ENCODE measurements at places on chromosomes 4 and X. TPM values are rescaled to one million over a fixed set of nuclear protein-coding genes. Genes with fewer than 3 reads are reported as not detected.
A peak's percentile ranks its signal among the peaks of the same experiment; 100 is the strongest.

- no peak for DNase-seq
Observed at GRCh38 chrX:77505227-77505626, 58.0 kb downstream of the FGF16 start.

GRCh38 chrX:154652311-154653047 is 900 bp downstream of the CTAG2 start:
- no peak for DNase-seq

The FAM53A gene
- total RNA-seq: 1.3 TPM

- DNase-seq: no peak
Observed at GRCh38 chr4:153227469-153228075, 23.3 kb downstream of the TRIM2 start.

GRCh38 chrX:115560978-115561604 is at the start of gene PLS3:
PLS3 (plus strand) TSS chrX:115561174; CDS start chrX:115610251, 49,077 bp downstream.
- DNase-seq: peak; percentile 87

DNA sequence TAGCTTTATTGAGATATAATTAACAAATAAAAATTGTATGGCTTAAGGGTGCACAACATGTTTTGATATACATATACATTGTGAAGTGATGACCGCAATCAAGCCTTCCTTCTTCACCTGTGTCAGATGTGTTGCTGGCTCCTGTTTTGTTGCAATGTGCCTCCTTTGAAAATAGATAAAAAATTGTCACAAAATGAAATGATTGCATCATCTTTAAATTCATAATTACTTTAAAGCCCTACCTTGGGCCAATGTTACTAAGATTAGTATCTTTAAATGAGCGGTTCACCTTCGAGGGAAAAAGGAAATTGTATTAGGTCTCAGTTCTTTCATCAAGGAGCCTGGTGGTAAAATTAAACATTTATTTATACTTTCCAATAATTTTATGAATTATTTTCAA is 77.3 kb downstream of the GPRIN3 start:
- DNase-seq: no peak

DNA sequence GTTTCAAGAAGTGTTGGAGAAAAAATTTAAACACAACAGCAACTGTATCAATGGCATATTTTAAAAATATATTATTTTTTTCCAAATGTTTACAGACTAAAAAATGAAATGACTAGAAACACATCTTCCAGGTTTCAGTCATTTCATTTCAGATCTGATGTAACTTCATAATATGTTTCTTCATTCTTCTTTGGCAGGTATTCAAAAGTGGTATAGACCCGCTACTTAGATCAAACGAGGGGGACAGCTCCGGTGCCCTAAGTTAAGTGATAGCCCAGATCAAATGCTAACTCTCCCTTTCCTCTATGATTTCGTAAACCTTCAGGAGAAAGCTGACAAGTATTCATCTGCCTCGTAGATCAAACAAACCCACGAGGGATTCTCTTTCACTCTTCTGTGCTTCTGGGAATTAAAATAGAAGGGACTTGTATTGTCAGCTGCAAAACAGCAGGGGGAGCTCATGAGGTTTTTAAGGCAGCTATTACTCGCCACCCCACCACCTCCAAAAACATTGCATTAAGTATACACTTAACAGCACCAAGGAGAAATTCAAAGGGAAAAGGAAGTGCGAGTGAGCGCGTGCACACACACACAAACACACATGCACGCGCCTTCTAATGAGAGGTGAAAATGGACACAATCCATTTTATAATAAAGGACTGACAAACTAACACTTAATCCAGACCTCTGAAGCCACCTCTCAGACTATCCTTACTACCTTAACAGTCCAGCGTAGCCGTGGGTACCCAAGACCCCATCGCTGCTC is 21.4 kb downstream of the HELT start:
- DNase-seq: peak; percentile 45

DNA sequence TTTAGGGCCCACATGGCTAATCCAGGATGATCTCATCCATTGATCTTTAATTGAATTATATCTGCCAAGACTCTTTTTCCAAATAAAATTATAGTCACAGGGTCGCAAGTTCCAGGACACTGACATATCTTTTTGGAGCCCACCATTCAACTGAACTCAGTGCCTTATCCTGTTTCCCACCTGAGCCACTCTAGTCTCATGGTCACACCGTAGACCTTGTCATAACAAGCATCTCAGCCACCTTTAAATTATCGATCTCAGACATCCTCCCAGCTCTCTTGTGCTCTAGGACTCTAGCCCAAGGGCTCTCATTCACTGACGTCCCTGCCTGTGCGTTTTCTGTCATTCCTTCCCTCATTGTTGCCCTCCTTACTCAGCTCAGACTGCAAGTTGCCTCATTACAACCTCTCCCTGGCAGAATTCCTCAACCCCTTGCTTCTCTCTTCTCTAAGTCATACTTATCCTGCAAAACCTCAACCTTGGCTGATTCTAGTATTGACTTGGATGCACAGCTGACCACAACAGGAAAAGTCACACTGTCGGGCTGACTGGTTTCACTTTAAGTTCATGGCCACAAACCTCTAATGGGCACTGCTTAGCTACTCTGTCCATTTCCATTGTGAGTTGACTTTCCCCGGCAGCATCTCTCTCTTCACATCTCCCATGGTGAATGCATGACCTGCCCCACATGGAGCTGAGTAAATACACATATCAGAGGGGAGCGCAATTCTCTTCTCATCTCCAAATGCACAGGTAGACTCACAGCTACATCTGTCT is 91.0 kb upstream of the TRIM2 start:
- DNase-seq: no peak

GRCh38 chr4:4494882-4495281 is 47.0 kb downstream of the STX18 start:
- DNase-seq: no peak

The CLGN gene
- total RNA-seq: 55.7 TPM

The FAT1 gene
- total RNA-seq: 67.8 TPM

GRCh38 chrX:120753413-120754251 is 122.0 kb downstream of the CT47B1 start:
- DNase-seq: no peak

- no peak for DNase-seq
Observed at GRCh38 chr4:26489101-26489985, 941 bp downstream of the CCKAR start.

- no peak for DNase-seq
Observed at GRCh38 chr4:22485737-22486136, 30.1 kb downstream of the ADGRA3 start.

GRCh38 chr4:164648151-164648848 is 105.6 kb upstream of the SMIM31 start:
- no peak for DNase-seq

The XAGE2 gene
- total RNA-seq: not detected
